Activated naive CD4-positive, alpha-beta T cell treated with Interleukin-2 at 50 U/mL for 16 hours (primary cell): ENCODE measurements at places on chromosomes 7 and 10.

GRCh38 chr10:102085336-102085735, 20.2 kb downstream of the HPS6 start:
- DNase-seq, result no peak

DNA sequence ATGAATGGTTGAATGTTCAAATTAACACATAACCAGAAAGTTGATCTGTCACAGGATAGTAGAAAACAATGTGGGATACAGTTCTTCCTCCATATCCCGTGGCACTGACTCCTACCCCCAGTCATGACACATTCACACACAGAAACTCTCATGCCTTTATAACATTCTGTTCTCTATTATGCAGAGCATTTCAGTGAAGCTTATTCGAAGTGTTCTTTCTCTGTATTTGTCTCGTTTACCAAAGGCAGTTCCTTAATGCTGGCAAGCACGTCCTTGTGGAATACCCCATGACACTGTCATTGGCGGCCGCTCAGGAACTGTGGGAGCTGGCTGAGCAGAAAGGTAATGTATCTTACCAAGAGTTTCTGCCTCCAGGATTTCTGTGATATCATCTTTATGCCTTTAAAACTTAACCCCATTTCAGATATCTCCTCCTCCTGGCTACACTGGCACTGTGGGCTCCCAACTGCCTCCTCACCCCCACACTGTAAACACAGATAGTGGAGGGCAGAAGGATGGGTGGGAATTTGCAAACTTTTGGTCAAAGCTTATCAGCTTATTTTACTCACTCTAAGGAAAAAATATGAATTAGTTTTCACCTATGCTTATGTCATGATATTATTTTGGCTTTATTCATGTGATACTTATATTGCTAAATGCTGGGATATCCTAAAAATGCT, 34.1 kb downstream of the BLVRA start:
- DNase-seq, result no peak

DNA sequence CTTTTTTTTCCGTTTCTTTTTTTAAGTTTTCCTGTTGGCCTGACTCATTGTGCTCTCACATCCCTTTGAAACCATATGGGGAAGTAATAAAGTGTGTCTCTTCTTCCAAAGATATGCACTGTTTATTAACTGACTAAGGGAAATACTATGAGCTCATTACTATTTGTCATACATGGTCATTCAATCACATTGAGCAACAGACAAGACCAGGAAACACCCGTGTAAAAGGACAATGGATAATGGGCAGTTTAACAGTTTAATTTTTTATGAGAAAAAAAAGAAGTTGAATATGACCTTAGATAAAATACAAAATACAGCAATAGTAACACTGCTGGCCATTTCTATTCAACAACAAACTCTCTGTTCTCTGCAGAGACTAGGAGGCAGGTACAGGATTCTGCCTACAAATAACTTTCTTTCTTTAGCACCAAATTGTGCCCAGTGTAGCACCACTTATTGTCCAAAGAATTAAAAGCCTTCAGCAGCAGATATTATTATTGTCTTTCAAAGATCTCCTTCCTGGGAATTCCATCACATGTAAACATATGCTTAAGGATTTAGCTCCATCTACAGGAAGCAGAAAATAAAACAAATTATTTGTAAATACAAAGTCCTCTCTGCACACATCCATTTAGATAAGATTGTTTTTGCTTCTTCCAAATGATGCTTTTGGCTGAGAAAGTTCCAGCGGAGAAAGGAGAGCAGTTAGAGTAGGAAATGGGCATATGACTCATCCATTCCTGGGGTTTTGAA, 55.0 kb upstream of the AKR1E2 start:
- no peak for DNase-seq

DNA sequence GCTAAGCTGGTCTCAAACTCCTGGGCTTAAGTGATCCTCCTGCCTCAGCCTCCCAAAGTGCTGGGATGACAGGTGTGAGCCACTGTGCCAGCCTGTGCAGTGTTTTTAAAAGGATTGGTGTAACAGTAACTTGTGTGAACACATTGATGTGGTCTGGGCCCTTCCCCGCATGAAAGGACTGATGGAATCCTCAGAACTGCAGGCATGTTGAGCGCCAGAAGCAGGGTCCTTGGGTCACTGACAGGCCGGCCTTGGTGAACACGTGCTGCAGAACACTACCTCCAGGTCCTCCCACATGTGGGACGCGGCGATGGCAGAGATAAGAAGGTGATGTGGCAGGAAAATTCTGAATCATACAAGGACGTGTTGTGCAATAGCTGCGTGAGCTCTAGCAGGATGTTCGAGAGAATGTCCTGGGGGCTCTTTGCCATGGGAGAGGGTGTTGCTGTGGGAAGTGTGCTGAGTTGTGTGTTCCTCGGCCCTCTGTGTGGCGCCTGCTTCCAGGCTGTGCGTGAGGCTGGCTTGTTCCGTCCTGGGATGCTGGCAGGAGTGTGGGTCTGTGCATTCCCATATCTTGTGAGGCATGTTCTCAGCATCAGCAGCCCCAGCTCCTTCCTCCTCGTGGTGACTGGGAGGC, 68.2 kb downstream of the DNAJB6 start:
- peak; percentile 51 for DNase-seq

DNA sequence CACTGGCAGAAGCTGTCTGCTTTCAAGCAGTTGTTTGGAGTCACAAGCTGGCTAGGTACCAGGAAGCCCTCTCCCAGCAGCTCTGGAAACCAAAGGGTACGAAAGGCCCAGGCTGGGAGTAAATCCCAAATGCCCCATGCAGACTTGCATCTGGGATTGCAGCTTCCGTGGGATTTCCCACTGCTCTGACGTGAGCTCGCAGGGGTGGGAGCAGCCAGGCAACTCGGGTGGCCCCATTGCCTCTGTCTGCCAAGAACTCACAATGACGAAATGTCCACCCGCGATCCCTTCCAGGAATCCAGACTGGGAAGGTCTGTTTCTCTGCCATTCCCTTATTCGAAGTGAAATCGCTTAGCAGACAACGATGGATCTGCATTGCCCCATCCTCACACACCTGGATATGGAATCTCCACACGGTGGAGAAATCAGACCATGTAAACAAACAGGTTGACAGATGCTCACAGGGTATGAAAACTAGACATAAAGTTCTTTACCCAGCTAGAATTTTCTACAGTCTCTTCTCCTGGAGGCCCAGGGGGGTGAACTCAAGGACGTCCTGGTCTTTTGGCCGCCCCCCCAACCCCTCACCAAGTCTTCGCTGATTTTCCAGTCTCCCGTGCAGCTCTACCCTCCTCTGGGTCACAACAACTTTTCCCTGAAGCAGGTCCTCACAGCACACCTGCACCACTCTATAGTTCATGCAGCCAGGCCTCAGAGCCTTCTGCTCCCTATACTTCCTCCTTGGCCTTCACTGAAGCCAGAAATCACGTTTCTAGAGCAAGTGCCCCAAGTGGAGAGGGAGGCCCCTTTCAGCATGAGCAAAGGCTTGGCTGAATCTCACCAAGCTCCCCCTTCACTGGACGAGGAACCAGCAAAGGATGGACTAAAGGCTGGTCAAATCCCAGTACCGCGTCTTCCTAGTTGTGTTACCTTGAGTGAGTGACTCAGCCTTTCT, 20.0 kb downstream of the SH3PXD2A start:
- no peak for DNase-seq

GRCh38 chr10:122468926-122469781, 7.8 kb downstream of the HTRA1 start:
- DNase-seq, result no peak

DNA sequence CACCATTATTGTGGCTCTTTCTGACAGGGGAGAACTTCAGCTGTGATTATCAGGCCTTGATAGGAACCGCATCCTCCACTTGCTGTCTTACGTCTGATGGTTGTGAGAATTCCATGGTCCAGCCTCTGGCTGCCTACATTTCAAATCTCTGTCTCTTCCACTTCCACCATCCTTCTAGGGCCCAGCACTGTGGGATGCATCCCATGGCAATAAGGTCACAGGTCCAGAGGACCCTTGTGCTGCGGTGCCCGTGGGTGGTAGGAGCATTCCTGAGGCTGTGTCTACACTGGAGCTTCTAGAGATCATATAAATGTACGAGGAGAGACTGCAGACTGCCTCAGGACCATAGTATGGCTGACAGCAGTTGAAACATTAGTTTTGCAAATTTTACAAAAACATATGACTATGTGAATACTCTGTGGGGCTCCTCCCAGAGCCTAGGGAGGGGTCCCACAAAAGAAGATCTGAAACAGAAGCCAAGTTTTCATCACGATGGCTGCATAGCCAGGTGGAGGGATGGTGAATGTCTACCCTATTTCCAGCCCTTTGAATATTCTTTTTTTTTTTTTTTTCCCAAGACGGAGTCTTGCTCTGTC, 11.8 kb downstream of the CALML3 start:
- DNase-seq, result no peak

- DNase-seq, result no peak
These were observed 5.0 kb downstream of the PGAM2 start for GRCh38 chr7:44060091-44060947.

DNA sequence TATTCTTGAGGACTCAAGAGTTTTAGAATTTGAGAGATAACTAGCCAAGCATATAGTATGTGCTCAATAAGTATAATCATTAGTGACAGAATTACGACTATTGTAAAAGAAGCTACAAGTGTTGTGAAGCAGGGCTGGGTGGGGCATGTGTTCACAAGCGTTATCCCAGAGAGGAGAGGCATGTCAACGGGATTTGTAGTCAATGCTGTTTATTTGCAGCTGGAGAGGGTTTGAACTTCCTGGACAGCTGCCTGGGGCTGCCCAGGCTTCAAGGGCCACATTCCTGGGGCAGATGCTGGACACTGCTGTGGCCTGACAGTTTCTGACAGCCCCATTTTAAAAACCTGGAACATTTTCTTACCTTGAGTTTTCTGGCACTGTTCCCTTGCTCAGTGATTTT, 36.9 kb upstream of the CDHR3 start:
- no peak for DNase-seq

DNA sequence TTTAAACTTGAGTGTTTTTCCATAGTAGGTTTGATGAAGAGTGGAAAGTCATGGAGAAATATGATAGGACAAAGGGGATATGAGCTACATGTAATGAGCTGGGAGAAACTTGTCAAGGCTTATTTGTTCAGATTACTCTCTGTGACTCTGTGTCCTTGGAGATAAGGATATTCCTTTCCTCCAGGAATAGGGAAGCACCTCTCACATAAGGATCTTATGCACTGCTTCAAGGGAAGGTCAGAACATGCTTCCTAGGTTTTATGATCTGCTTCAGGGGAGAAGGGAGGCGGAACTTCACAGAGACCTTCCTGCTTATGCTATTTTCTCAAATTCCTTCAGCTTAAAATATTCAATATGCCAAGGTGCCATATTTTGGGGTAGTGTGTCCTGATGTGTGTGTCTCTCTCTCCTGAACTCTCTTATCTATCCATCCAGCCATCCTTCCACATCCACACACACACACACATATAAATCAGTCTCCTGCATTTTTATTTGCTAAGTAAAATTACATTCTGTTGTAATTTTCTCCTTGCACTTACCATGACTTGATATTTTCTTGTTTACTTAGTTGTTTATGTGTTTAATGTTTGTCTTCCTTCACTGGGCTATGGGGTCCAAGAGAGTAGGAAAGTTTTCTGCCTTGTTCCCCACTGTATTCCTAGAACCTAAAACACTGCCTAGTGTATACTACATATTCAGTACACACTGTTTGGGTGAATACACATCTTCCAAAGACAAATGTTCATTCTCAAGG, 26.4 kb downstream of the ARL4A start:
- no peak for DNase-seq

DNA sequence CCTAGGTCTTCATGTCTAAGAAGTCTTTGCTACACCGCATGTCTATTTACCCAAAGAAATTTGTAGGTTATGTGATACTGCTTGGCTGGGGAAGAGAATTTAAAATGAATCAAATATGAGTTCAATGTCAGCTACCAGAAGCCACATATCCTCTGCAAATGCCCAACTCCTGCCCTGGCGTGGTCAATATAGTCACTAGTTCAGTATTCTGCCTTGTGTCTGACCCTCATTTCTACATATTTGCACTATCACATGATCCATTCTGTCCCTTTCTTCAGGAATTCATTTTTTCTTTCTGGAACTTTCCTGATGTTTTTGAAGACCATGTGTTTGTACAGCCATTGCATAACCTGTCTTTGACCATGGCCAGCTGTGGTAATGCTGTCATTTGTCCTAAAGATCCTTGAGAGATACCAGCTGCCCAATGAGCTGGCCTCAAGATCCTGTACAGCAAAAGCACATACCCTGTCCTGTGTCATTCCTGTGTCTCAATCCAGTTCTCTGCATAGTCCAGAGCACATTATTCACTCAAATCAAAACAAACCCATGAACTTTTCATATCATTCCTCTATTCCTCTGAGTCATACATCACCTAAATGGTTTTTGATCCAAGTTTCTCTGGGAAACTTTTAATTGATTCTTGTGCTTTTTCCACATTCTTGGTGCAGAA, 524.5 kb downstream of the PARD3 start:
- DNase-seq, result no peak

- no peak for DNase-seq
These were observed 108.3 kb downstream of the SLC25A40 start for GRCh38 chr7:87767827-87768226.

GRCh38 chr7:99898836-99899235, 20.5 kb downstream of the TRIM4 start:
- DNase-seq, result no peak

GRCh38 chr7:87156709-87157108, 4.5 kb downstream of the DMTF1 start:
- no peak for DNase-seq

- DNase-seq, result no peak
These were observed 266.7 kb upstream of the INHBA start for GRCh38 chr7:41969561-41970105.

DNA sequence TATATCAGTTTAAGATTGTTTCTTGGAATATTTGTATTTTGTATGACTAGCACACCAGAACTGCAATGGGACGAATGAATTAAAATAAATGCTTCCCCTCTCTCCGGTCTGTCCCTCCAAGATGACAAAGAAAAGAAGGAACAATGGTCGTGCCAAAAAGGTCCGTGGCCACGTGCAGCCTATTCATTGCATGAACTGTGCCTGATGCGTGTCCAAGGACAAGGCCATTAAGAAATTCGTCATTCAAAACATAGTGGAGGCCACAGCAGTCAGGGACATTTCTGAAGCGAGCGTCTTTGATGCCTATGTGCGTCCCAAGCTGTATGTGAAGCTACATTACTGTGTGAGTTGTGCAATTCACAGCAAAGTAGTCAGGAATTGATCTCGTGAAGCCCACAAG, 17.2 kb upstream of the PAPSS2 start:
- DNase-seq, result no peak
